Lung microvascular endothelial cell (primary cell): ENCODE measurements at places on chromosomes 6 and 20. TPM values are rescaled to one million over a fixed set of nuclear protein-coding genes. Genes with fewer than 3 reads are reported as not detected.

DNA sequence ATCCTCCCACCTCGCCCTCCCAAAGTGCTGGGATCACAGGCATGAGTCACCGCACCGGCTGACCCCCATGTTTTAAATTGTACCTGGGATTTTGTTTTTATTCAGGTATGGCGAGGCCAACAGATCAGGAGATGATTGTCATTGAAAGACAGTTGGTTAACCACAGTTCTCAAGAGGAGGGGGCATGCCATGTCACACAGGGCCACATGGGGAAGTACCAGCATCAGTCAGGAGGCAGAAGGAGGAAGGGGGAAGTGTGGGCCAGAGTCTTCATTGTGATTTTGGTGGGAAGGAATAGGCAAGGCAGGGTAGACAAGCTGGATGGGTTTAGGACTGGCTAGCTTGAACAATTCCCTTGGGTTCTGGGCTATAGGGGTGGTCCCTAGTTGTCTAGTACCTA, 9.9 kb upstream of the MMP9 start:
- DNase-seq = no peak

The BTN1A1 gene
- total RNA-seq = not detected in 2 replicates

DNA sequence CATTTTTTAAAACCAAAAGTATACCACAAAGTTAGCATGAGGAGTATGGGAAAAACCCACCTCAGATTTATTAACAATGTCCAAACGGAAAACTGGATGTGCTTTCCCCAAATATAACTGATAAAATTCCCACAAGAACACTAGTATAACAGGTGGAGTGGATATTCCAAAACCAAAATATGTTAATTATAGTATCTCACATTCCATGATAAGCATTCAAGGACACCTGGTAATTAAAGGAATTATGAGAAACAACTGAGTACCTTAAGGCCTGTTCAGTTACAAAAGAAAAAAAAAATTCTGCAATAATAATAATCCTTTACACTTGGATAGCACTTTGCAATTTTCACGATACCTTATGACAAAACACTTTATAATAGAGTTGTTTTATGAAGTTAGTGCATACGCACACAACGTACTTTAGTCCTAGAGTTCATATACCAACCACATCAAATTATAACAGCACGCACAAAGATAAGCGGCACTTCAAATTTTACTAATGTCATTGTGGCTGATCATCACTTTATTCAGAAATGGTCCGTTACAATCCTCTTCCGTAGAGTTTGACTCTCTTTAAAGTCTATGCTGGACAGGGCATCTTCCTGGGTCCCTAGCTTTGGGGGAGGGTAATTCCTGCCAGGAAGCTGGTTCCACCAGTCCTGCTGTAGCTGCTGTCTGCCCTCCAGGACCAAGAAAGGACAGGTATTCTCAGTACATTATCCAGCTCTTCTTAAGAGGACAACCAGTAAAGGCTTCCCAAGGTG, 1.7 kb downstream of the CDK19 start:
- DNase-seq = no peak

DNA sequence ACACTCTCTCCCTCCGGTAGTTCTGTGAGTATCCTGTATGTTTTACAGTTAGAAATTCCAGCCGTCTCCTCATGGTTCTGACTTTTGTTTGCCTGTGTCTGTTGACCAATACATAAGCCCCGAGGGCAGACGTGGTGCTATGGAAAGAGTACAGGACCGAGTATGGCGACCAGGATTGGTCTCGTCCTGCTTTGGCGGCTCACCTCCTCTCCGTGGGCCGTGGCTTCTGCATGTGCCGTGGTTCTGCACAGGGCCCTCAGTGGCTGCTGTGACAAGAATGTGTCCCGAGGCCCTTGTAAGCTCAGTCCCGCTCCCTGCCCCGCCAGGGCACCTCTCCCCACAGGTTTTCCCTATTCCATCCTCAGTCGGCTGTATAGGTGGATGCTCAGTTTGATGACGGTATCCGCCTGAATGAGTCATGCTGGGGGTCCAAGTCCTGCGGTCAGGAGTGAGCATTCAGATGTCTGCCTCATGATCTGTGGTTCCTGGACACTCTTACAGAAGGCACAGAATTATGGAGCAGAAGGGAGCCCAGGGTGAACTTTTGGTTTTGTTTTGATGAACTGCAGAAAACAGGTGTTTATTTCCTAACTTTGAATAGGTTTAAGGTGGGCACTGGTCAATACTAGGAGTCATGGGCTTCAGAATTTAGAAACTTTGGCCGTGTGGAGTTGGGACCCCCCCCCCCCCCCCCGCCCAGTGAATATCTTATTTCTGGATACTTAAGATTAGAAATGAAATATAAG, 1.2 kb downstream of the ARFGAP1 start:
- peak; percentile 76 for DNase-seq

GRCh38 chr6:146422789-146423375, 120.8 kb upstream of the RAB32 start:
- no peak for DNase-seq

GRCh38 chr20:57619051-57619831, 985 bp downstream of the ZBP1 start:
- no peak for DNase-seq
